ENCODE measurements at places on chromosomes 11 and 22. TPM values are rescaled to one million over a fixed set of nuclear protein-coding genes. Genes with fewer than 3 reads are reported as not detected.

DNA sequence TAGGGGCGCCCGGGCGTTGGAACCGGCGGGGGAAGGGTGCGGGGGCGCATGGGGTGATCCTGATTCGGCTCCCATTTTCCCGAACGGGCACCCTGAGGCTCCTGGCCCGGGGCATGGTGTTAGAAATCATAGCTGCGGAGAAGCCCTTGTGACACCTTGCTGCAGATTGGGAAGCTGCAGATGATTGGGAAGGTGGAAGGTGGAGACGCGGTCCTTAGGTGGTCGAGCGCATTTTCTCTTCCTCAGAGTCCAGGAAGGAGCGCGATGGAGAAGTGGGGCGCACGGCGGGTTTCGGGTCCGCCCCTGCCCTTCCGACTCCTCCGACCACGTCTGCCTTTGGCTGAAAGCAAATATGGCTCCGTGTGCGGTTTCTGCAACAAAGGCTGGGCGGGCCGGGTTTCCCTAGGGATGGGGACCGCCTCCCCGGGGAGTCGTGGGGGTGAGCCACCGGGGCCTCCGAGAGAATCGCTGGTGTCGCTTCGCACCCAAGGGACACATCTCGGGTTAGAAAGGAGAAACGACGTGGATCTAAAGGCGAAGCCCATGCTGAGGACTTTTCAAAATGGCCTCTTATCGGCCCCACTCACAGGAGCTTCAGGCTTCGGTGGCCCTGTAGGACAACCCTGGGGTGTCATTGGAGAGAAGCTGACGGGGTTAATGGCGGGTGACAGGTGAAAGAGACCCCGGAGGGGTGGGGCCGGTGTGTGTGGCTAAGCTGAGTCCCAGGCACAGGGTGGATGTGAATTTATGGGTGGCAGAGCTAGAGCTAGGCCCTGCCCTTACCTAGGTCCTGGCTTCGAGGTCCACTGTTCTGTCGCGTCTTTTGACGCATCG, 707 bp upstream of the FTH1 start:
- DNase-seq, result no peak

GRCh38 chr11:35814081-35814695, 129.7 kb upstream of the LDLRAD3 start:
- no peak for DNase-seq

DNA sequence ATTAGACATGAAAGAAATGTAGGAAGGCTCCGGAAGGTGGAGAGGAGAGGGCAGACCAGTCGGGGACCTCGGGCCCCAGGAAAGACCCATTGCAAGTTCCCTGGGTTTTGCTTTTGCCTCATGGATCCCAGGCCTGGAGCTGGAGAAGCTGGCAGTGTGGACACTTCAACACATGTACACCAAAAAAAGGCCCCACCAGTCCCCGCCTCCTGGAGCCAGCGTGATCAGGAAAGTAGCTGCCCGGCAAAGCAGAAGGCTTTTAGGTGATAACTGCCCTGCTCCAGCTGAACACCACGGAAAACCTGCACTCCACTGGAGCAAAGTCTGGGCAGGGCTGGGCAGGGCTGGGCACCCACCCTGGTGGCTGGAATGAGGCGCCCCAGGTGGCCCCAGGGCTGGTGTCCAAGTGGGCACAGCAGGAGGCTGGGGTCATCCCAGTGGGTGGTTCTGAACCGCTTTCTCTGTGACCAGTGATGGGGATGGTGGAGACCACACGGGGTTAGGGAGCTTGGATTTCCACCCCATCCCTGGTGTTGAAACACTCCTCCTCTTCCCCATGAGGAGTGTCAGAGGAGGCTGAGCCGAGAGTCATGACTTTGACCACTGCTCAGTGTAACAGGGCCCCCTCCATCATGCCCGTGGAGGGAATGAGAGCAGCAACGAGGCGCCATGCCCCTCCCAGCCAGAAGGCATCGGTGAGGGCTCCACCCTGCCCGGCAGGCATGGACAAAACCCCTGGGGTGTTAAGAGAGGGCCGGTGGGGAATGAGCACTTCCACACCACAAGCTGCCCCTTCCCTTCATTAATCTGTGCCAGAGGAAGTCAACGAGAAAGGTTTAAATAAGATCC, 16.9 kb upstream of the MUC5AC start:
- no peak for DNase-seq

The OR10A2 gene
- not detected for total RNA-seq
